ENCODE measurements at places on chromosomes 6 and 20.

- DNase-seq = no peak
These were observed 29.0 kb upstream of the SRF start for GRCh38 chr6:43142101-43142500.

DNA sequence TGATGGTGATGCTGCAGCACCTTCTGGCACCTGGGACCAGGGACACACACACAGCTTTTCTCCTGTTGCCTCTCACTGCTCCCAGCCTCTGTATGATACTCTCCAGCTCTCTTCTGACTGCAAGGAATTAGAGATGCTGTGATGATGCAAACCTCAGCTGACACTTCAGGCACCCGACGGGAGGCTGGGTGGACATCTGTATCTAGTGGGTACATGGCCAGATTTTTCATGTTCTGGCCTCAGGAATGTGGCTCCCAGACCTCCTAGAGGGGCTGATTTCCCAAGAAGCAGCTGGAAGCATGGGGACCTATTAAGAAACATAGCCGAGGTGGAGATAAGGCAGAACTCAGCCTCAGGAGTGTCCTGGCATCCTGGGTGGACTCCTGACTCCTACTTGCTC is 6.8 kb upstream of the EPB41L1 start:
- DNase-seq = no peak

DNA sequence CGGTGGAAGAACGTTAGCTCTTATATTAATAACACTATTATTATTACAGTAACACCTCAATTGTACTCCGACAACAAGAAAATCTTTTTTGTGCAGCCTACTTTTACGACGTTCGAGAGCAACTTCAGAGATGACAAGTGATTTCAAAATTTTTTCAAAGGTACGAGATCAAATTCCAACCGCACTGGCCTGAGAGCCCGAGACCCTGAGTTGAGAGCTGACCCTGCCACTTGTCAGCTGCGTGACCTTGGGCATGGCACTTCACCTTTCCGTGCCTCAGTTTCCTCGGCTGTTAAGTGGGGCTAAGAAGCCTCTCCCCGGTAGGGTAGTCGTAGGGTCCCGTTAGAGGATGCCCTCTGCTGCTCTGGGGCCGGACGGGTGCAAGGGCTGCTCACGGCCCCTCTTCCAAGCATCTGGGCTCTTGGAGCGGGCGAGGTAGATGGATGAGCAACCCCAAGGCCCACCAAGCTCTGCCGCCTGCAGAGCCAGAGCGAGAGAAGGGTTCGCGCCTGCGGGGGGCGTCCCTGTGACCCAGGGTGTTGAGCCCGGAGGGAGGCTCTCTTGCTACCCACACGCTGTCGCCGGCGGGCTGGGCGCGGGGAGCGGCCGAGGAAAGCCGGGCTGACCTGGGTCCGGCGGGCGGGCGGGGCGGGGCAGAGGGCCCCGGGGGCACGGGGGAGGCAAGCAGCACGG is 510 bp downstream of the NDRG3 start:
- no peak for DNase-seq

- no peak for DNase-seq
These were observed 93.4 kb downstream of the UST start for GRCh38 chr6:148840256-148840655.

DNA sequence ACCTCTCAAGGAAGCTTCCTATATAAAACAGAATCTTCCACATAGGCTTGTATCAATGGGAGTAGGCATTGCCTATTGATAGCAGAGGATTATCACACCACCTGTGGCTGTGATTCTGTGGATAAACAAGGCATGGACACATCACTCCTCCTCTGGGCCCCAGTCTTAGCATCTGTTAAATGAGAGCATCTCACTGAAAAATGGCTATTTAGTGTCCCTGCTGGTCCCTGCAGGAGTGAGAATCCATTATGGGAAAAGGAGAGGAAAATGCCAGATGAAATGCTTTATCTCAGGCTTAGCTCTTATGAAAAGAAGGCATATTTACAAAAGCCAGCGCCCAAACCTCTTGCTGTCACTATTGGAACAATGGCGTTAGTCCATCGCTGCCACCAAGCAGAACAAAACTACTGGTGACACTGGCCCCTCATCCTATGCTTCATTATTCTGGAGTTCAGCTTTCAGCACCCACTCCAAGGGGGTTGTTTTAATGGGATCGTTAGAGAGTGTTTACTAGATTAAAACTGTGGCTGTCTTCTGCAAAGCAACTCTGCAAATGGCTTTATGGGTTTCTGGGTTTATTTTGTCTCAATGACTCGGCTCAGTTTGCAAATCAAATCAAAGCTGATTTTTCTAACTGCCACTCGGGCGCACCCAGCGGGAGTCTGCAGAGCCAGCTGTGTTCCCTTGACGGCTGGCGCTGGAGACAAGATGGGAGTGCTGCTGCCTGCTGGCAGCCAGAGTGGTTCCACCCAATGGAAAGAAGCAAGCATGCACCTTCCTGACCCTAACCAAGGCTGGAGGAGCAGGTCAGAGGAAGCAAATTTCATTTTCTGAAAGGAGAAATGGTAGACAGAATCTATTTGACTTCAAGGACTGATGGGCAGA is 658.8 kb upstream of the CHD6 start:
- DNase-seq = peak; percentile 17

- DNase-seq = no peak
These were observed 3.1 kb downstream of the HM13 start for GRCh38 chr20:31517373-31517772.

DNA sequence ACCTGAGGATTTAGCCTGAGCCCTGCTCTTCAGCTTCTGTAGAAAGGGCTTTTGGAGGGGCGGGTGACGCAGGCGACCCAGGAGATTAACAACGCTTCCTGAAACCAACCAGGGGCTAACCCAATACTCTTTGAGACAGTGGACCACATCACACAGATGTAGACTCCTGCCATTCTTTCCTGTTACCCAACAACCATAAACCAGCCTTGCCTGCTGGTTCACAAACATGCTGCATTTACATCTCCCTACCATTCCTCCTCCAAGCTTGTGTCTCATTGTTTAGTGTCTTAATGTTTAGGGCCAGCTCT is 28.3 kb downstream of the PPP1R16B start:
- no peak for DNase-seq

- DNase-seq = no peak
These were observed 95.7 kb downstream of the YTHDF1 start for GRCh38 chr20:63119963-63120807.

- no peak for DNase-seq
These were observed 11.4 kb downstream of the CRISP3 start for GRCh38 chr6:49732781-49733180.

GRCh38 chr6:78618970-78619369 is 248.4 kb upstream of the IRAK1BP1 start:
- no peak for DNase-seq

DNA sequence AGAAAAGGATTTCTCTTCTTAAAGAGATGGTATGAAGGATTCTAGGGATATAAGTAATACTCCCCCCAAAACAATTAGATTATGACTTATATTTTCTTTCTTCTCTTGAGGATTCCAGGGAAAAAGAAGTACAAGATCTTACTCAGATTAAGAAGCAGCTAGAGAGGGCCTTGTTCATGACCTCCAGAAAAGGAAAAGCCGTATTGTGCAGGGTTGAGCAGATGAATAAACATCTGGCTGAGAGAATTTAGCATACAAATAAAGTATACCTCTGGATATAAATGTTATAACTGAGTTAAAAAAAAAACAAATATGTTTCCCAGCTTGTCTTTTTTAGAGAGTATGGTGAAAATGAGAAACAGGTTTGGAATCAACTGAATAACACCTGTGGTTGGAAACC is 11.3 kb downstream of the MYO6 start:
- no peak for DNase-seq

DNA sequence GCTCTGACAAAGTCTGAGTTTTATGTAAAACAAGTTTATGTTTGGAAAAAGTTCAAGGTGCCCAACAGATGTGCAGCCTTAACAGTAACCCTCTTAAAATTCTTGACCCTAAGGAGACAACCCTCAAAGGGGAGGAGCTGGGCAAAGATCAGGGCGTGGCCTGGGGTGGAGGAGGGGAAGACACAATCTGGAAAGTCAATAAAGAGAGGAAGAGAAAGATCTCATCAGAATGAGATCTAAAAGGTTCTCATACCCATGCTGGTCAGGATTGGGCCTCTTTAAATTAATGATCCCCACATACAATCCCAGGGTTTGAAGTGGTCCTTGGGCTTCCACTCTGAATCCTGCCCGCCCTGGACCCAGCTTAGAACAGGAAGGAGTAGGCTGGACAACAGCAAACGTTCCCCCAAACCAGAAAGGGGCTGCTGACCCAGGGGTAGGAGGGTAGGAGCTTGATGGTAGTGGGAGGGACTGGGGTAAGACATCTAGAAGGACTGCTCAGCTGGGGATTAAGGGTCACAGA is 33.0 kb downstream of the FOXP4 start:
- DNase-seq = no peak

DNA sequence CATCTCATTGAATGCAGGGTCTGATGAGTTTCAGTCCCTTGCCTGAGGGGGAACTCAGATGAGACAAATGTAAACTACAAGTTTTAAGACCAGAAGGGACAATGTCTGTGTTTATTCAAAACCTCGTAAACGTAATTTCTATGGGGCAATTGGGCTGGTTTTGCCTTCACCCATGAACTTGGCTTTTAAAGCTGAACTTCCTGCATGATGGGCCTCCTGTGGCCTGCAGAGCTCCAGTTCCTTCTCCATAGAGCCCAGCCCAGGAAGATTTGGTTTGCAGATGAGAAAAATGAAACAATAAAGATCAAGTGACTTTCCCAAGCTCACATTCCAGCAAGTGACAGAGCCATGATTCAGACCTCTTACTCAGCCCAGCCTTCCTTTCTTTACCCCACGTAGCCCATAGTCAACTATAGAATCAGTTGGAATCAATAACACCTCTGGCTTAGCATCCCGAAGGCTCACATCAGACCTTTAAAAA is 612.3 kb downstream of the UTRN start:
- DNase-seq = no peak

DNA sequence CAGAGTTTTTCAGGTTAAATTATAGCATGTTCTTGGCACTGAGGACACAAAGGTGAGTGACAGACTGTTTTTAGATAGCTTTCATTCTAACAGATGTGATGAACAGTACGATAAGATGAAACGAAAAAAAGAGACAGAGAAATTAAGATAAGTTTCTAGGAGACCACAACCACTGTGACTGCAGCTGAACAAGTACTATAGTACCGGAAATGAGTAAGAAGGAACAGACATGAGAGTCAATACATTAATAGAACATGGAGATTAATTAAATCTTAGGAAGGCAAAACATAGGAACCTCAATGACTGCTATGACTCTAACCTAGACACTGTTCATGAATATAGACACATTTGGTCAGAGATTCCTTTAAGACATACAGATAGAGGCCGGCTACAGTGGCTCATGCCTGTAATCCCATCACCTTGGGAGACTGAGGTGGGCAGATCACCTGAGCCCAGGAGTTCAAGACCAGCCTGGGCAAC is 40.2 kb downstream of the HBS1L start:
- DNase-seq = no peak

DNA sequence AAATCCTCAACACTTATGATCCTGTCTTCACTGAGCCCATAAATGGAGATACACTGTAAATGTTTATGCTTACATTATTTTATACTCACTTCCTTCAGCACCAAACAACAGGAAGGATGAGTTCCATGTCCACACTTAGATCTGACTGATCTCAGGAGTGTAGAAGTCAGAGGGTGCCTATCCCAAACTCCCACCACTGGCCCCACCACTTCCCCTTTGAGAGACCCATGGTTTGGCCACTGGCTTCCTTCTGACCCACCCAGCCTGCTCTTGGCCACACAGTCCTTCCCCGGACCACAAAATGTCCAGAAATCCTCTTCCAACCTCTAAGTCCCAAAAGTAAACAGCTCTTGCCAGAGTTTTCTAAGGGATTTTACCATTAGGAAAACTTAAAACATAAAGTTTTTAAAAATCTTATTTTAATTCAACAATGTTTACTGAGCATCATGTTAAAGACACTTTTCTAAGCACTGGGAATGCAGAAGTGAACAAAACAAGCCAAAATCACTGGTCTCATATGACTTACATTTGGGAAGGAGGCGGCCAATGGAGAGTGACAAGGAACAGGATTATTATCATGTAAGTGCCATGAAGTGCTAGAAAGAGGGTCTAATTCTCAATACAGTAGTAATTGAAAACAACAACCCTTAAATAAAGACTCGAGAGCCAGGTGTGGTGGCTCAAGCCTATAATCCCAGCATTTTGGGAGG is 103.8 kb downstream of the NRSN1 start:
- DNase-seq = no peak

GRCh38 chr6:43454290-43454695 is 1.1 kb downstream of the DLK2 start:
- DNase-seq = peak; percentile 61

DNA sequence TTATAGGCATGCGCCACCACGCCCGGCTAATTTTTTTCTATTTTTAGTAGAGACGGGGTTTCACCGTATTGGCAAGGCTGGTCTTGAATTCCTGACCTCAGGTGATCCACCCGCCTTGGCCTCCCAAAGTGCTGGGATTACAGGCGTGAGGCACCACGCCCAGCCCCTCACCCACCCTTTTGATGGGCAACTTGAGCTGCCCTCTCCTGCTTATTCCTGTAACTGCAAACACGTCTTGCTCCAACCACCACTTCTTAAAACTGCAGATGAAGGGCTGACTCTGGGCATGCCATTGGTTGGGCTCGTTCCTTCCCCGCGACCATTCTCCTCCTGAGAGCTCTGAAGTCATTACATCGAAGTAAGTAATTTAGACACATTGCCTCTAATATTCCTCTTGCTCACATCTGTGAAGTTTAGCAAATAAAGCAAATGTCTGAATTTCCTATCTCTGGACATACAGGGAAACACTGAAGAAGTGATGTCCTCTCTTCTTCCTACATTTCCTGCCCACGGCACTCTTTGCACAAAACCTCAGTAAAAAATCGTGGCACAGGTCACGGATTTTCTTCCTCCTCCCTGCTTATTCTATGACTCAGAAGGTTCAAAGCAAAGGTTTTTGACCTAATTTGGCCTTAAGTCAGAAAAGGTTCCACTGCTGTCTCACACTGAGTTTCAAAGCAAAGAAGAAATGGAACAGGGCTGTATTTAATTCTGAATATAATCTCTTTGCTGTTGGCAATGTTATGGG is 117.5 kb downstream of the GMPR start:
- no peak for DNase-seq

DNA sequence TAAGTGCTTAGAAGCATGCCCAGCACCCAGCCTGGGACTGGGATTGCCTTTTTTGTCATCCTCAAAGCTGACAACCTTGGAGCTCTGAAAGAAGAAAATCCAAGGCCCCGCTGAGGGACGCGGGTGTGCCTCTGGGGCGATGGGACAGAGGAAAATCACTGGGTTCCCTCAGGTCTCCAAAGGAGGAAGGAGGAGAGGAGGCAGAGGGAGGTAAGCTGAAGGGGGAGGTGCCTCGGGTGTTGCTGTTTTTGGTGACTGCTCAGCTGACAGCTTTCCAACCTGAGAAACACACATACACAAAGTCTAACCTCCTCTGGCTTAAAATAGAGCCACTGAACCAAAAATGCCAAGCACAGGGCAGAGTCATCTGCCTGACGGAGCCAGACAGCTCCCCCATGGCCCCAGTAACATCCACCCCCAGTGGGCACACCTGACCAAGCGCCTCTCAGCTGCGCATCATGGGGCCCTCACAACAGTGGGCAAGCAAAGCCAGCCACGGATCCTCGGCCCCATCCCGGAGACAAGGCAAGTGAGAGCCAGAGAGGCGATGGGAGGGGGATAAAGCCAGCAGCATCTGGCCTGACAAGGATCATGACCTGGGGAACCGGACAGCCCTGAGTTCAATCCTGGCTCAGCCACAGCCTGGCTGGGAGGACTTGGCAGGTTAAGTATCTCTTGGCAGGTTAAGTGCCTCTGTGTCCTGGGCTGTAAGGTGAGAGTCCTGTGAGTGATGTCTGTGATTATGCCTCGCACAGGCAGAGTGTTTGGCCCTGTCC is 3.2 kb upstream of the KCNK15 start:
- no peak for DNase-seq
